ENCODE measurements at places on chromosomes 11 and 22.

DNA sequence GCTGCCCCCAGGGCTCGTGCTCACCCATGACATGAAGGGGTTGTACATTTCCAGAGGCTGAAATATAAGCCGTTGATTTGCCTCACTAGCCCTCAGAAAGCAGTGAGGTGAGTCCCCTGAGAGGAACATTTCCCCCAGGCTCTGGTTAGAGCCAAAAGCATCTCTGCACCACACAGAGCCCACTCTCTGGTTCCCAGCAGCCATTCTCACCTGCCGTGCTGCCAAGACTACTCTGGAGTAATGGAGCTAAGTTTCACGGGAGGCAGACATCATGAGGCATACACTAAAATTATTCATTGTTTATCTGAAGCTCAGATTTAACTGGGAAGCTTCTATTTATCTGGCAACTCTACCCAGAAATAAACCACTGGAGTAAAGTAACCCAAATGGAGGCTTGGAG lies 40.8 kb downstream of the CACNA1I start:
- DNase-seq: no peak

DNA sequence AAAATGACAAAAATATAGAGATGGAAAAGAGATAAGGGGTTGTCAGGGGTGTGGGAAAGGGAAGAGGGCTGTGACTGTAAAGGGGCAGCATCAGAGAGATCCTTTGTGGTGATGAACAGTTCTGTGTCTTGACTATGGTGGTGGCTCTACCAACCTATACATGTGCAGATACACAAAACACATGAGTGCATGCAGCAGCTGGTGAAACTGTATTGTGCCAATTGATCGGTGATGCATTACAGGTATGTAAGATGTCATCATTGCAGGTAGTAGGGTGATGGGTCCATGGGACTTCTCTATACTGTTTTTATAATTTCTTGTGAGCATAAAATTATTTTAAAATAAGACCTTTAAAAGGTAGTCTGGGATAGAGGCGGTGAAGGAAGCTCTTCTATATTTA lies 24.1 kb upstream of the ZDHHC13 start:
- DNase-seq: no peak

GRCh38 chr22:24423519-24424000 lies 3.8 kb upstream of the ADORA2A start:
- peak; percentile 41 for DNase-seq

DNA sequence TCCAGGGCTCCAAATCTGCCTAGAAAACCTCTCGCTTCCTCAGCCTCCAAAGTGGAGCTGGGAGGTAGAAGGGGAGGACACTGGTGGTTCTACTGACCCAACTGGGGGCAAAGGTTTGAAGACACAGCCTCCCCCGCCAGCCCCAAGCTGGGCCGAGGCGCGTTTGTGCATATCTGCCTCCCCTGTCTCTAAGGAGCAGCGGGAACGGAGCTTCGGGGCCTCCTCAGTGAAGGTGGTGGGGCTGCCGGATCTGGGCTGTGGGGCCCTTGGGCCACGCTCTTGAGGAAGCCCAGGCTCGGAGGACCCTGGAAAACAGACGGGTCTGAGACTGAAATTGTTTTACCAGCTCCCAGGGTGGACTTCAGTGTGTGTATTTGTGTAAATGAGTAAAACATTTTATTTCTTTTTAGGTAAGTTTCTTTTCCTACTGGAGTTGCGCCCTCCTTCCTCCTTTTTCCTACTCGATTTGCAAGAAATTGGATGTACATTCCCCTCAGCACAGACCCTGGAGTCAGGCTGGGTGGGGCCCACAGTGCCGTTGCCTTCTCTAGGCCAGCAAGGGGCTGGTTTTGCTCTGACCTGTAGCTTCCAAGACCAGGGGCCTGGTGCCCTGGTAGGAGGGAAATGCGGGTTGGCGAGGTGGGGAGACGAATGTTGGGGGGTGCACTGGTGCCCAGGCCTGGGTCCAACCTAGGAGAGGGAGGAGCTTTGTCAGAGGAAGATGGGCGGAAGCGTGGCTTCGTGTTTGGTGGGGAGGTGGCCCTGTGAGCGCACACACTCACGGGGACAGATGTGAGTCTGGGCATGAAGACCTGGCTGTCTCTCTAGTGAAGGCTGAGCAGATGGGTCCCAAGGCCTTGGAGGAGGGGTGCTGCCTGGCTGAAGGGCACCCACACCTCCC lies 50.6 kb downstream of the ST14 start:
- DNase-seq: no peak

DNA sequence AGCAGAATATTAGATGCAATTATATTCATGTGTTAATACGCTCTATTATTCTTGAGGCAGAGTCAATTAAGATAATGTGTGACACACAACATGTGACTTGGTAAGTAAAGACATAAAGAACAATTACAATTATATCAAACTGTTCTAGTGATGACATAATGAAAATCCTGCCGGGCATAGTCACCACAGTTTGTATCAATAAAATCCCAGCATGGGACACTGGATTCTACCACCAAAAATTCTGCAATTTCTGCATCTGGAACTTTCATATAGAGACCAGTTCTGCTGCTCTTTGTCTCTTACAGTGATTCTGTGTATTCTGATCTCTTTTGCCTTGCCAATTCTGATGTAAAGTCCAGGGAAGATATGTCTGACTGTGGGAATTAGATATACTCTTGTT lies 495.6 kb upstream of the LRRC4C start:
- no peak for DNase-seq

All from stimulated activated CD4-positive, alpha-beta T cell treated with anti-CD3 and anti-CD28 coated beads, TNF-alpha, amount 100 ng/mL, for 4 hours (primary cell).